Activated B cell treated with CpG ODN at 0.5 μM for 24 hours (primary cell): ENCODE measurements at places on chromosomes 1 and 21. TPM values are rescaled to one million over a fixed set of nuclear protein-coding genes. Genes with fewer than 3 reads are reported as not detected.
A peak's percentile ranks its signal among the peaks of the same experiment; 100 is the strongest.

DNA sequence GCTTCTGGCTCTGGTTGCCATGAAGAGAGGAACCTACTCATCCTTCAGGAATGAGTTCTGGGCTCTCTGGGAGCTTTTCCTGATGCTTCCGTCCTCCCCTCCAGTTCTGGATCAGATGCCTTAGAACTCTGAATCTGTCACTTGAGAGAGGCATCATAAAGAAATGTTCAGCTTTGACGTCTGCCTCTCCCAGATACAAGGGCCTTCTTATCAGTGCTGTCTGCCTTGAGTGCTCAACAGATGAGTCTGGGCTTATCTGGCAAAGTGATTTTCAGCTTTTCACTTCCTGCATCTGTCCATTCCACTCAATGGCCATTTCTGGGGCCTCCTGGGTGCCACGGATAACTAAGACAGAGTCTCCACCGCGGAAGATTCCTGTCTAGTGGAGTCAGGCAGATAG is 12.3 kb upstream of the OTUD3 start:
- H3K4me1 ChIP-seq, result no peaks in the 10 kb centered on the region
- peaks cover 40% of the 10 kb centered on the region for H3K27me3 ChIP-seq
- no peak for DNase-seq
- H3K36me3 ChIP-seq, result no peaks in the 10 kb centered on the region
- no peak overlapping the region for H3K4me3 ChIP-seq

GRCh38 chr21:27771938-27772483 is 805.1 kb upstream of the ADAMTS5 start:
- H3K27ac ChIP-seq, result no peak overlapping the region
- no peak for DNase-seq
- no peaks in the 10 kb centered on the region for H3K36me3 ChIP-seq
- H3K4me1 ChIP-seq, result no peaks in the 10 kb centered on the region
- H3K27me3 ChIP-seq, result no peaks in the 10 kb centered on the region

GRCh38 chr1:4594286-4594991 is 60.0 kb upstream of the AJAP1 start:
- no peak for DNase-seq
- no peaks in the 10 kb centered on the region for H3K27me3 ChIP-seq
- no peaks in the 10 kb centered on the region for H3K36me3 ChIP-seq
- no peaks in the 10 kb centered on the region for H3K4me1 ChIP-seq

GRCh38 chr1:169795687-169796086 is 980 bp upstream of the METTL18 start:
- H3K4me3 ChIP-seq, result peak overlapping the region; percentile 100
- H3K27ac ChIP-seq, result peak overlapping the region; percentile 99
- H3K4me1 ChIP-seq, result peaks cover 50% of the 10 kb centered on the region
- H3K27me3 ChIP-seq, result no peaks in the 10 kb centered on the region

DNA sequence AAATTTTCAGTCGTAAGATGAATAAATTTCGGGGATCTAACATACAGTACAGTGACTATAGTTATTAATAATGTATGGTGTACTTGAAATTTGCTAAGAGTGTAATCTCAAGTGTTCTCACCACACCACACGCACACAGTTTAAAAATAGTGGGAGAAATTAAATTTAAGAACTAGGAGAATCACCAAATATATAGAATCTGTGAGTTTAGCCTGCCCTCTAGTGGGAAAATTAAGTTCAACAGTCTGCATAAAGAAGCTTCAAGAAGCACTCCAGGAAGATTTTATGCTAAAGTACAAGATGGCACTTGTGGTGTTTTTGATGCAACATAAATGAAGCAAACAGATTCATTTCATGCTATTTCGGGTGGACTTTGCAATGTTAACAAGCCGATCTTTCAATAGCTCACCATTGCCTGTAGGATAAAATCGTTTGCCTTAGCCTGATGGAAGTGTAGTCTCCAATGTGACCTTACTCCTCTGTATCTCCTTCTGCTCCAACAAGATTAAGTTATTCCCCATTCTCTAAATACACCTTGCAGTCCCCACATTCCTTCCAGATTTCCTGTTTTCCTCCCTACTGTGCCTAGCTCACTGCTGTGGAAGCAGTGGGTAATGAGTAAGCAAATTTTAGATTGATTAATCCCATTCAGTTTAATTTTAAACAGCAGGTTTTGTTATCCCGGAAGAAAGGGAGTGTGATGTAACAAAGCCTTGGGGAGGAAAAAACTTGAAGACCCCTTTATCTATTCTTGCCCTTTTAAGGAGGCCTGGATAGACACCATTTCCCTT is 8.7 kb upstream of the PIK3C2B start:
- no peak for DNase-seq
- peaks cover 72% of the 10 kb centered on the region for H3K4me1 ChIP-seq
- H3K27me3 ChIP-seq, result peaks cover 5% of the 10 kb centered on the region
- peak overlapping the region; percentile 73 for H3K27ac ChIP-seq
- H3K36me3 ChIP-seq, result peaks cover 10% of the 10 kb centered on the region

- peak within 1 kb of the TSS; percentile 90 for H3K4me3 ChIP-seq
- DNase-seq, result peak; percentile 68
- H3K36me3 ChIP-seq, result peaks cover 3% of the 10 kb centered on the region
- peak within 1 kb of the TSS; percentile 80 for H3K27ac ChIP-seq
- peaks cover 60% of the 10 kb centered on the region for H3K4me1 ChIP-seq
- no peaks in the 10 kb centered on the region for H3K27me3 ChIP-seq
Measured at GRCh38 chr1:110674337-110675059, at the start of gene KCNA3. TSS of gene KCNA3 (minus strand) at chr1:110674940. CDS start at chr1:110674809, 131 bp downstream.

MIXL1 gene
- 0.75 and 0.93 TPM in 2 replicates for total RNA-seq

CELA3A gene
- total RNA-seq, result not detected in 2 replicates

- DNase-seq, result no peak
- H3K27ac ChIP-seq, result no peak overlapping the region
- no peaks in the 10 kb centered on the region for H3K36me3 ChIP-seq
- peak overlapping the region; percentile 11 for H3K4me3 ChIP-seq
- peaks cover 8% of the 10 kb centered on the region for H3K4me1 ChIP-seq
Measured at GRCh38 chr21:34707876-34708325, 39.1 kb downstream of the CLIC6 start.

DNA sequence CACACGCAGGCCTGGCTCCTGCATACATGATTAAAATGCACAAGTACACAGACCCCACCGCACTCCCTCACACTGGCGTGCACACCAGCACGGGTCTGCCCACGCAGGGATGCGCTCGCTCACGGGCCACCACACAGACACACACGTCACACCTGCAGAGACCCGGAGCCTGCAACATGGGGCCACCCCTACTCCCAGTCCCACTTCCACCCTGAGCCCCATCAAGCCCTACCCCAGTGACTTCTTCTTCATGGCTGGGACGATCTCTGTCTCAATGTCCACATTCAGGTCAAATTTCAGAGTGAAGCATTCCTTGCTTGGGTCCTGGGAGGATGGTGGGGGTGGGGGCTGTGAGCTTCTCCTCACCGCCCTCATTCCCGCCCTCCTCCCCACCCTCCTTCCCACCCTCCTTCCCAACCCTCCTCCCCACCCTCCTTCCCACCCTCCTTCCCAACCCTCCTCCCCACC is 8.9 kb upstream of the TNFRSF25 start:
- no peak overlapping the region for H3K4me3 ChIP-seq
- H3K27ac ChIP-seq, result no peak overlapping the region
- H3K36me3 ChIP-seq, result no peaks in the 10 kb centered on the region
- H3K27me3 ChIP-seq, result peaks cover 1% of the 10 kb centered on the region

SMAP2 gene
- total RNA-seq, result 202 and 220 TPM in 2 replicates

KPRP gene
- total RNA-seq, result not detected in 2 replicates

LRRC3 gene
- total RNA-seq, result 0.91 and 1.00 TPM in 2 replicates

- H3K4me3 ChIP-seq, result no peak overlapping the region
- peaks cover 63% of the 10 kb centered on the region for H3K36me3 ChIP-seq
- DNase-seq, result no peak
- H3K4me1 ChIP-seq, result no peaks in the 10 kb centered on the region
Measured at GRCh38 chr1:223794136-223794880, 51.4 kb downstream of the TP53BP2 start.

- H3K27ac ChIP-seq, result no peak overlapping the region
- peaks cover 66% of the 10 kb centered on the region for H3K27me3 ChIP-seq
- no peak for DNase-seq
Measured at GRCh38 chr1:170663404-170664092, 383 bp upstream of the PRRX1 start.

- DNase-seq, result no peak
- H3K4me1 ChIP-seq, result no peaks in the 10 kb centered on the region
- no peaks in the 10 kb centered on the region for H3K36me3 ChIP-seq
- H3K27me3 ChIP-seq, result no peaks in the 10 kb centered on the region
- H3K4me3 ChIP-seq, result no peak overlapping the region
Measured at GRCh38 chr1:103341377-103341880, 184.1 kb upstream of the RNPC3 start.

- H3K27ac ChIP-seq, result no peak overlapping the region
- no peak for DNase-seq
- peaks cover 67% of the 10 kb centered on the region for H3K36me3 ChIP-seq
- no peak overlapping the region for H3K4me3 ChIP-seq
Measured at GRCh38 chr1:16294219-16295212, 57.5 kb upstream of the CPLANE2 start.

DNA sequence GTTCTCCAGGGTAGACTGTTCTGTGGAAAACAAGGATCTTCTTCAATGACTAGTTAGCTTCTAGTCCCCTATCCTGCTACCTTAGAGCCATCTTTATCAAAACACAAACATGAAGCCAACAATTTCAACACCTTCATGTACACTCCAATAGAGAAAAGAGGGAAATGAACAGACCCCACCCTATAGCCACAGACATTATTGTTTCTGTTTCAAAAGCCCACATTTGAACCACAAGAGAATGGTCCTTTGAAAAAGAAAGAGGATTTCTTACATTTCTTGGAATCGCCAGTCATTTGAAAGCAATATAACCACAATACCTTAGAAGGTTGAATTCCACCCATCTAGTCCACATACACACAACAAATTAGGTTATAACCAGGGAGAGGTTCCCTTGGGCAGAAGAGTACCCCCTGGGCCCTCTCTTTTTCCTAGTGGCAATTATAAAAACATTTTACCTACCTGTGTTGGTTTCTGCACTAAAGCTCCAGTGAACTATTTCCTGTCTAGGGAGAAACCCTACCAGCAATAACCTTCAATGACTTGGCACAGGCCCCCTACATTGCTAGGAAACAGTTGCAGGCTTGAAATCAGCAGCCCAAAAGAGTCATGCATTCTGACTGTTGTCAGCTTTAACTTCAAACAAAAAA is 2.7 kb upstream of the LPGAT1 start:
- no peaks in the 10 kb centered on the region for H3K27me3 ChIP-seq
- DNase-seq, result no peak
- H3K4me1 ChIP-seq, result peaks cover 42% of the 10 kb centered on the region
- H3K4me3 ChIP-seq, result no peak overlapping the region
- H3K27ac ChIP-seq, result peak overlapping the region; percentile 13

- H3K4me3 ChIP-seq, result no peak overlapping the region
- no peak for DNase-seq
- no peak overlapping the region for H3K27ac ChIP-seq
- H3K36me3 ChIP-seq, result peaks cover 11% of the 10 kb centered on the region
- H3K4me1 ChIP-seq, result peaks cover 33% of the 10 kb centered on the region
- no peaks in the 10 kb centered on the region for H3K27me3 ChIP-seq
Measured at GRCh38 chr1:165635329-165635728, 4.3 kb downstream of the MGST3 start.

DNA sequence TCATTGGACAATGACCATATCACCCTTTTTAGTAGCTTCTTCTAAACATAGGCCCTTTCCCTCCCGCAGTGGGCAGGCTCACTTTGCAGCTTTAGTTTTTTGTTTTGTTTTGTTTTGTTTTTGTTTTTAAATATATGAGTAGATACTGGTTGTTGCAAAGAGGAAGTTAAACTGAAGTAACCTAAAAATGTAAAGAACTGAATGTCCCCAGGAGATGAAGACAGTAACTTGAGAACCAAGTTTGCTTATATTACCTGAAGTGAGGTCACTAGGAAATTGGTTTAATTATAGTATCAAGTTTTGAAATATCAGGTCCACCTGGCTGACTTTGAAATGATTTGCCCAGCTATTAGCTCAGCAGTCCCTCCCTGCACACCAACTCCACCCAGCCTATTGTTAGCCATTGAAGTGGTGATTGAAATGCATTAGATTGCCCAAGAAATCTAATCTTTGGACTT is 18.2 kb downstream of the SMAP2 start:
- no peaks in the 10 kb centered on the region for H3K27me3 ChIP-seq
- peak overlapping the region; percentile 90 for H3K27ac ChIP-seq
- DNase-seq, result no peak
- H3K36me3 ChIP-seq, result peaks cover 50% of the 10 kb centered on the region

- peak overlapping the region; percentile 38 for H3K4me3 ChIP-seq
- peaks cover 86% of the 10 kb centered on the region for H3K4me1 ChIP-seq
- peaks cover 28% of the 10 kb centered on the region for H3K36me3 ChIP-seq
- no peaks in the 10 kb centered on the region for H3K27me3 ChIP-seq
Measured at GRCh38 chr1:21298981-21299391, 8.7 kb upstream of the ECE1 start.

ENO1 gene
- 837 and 886 TPM in 2 replicates for total RNA-seq

DSCAM gene
- not detected in 2 replicates for total RNA-seq

- H3K27me3 ChIP-seq, result peaks cover 3% of the 10 kb centered on the region
- H3K4me3 ChIP-seq, result no peak overlapping the region
- no peak for DNase-seq
- no peak overlapping the region for H3K27ac ChIP-seq
Measured at GRCh38 chr1:4433075-4433474, 221.3 kb upstream of the AJAP1 start.

DNA sequence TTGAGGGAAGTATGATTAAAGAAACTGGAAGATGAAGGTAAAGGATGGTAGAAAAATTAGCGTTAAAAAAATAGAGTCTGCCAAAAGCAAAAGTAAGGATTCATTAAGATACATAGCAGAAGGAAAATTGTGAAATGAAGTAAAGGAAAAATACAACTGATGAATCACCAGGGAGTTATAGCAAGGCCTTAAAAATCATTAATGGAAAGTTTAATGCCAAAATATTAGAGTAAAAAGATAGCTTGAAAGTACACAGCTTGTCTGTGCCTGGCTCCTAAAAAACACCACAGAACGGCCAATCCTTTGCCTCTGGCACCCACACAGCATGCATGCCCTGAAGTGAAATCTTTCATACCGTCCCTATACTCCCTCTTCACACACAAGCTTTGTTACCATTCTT is 66.9 kb upstream of the APOBEC4 start:
- DNase-seq, result no peak
- peaks cover 2% of the 10 kb centered on the region for H3K27me3 ChIP-seq
- no peak overlapping the region for H3K4me3 ChIP-seq

DNA sequence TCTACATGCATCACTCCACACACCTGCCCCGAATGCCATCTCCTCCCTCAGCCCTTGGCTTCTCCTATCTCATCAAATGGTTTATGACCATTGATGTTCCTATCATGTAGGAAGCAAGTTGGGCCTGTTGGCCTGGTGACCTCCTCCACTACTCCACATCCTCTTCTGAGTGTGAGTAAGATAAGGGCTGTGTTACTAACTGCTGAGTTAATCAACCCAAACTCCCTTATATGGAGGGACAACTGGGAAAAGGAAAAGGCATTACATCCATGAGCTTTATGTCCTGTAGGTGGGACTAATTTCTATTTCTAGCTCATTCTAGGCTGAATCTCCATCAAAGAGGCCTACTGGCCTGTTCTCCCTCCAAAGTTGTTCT is 57.6 kb downstream of the WLS start:
- no peaks in the 10 kb centered on the region for H3K27me3 ChIP-seq
- H3K4me3 ChIP-seq, result no peak overlapping the region
- H3K36me3 ChIP-seq, result no peaks in the 10 kb centered on the region

DNA sequence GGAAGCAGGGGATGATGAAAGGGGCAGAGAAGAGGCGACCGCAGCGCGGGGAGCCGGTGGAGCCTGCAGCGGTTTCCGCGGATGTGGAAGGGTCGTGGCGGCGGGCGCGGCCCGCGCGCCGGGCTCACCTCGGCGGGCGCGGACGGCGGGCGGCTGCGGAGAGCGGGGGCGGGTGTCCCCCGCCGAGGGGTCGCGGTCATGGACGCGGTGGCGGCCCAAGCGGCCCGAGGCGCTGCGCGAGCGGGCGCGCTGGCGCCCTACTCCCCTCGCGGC is 572 bp downstream of the LPGAT1 start:
- no peaks in the 10 kb centered on the region for H3K27me3 ChIP-seq
- H3K27ac ChIP-seq, result peak overlapping the region; percentile 89
- peaks cover 13% of the 10 kb centered on the region for H3K36me3 ChIP-seq
- H3K4me1 ChIP-seq, result peaks cover 55% of the 10 kb centered on the region
- DNase-seq, result no peak

FABP3 gene
- total RNA-seq, result 0.49 TPM in 1 of 2 replicates, not detected in the other
